ENCODE measurements at places on chromosomes 16 and 17.

GRCh38 chr16:84270531-84270930 lies 24.1 kb upstream of the WFDC1 start:
- no peak for DNase-seq

- no peak for DNase-seq
Observed at GRCh38 chr16:77376358-77376757, 58.5 kb downstream of the ADAMTS18 start.

DNA sequence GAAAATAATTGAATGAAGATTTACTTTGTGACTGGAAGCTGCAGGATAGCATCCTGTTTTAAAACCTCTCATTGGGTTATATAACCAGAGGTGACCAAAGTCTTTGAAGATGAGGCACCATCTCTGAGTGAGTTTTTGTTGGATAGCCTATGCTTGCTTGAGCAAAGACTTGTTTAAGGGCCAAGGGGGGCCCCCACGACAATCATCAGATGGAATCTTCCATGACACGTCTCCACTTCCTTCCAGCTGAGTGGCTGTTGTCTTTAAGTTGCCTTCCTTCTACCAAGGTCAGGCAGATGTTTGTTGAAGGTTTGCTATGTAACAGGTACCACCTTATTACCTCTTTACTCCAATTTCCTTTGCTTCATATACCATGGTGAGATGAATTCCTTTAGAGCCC lies 188.8 kb downstream of the PRKCA start:
- DNase-seq, result no peak

DNA sequence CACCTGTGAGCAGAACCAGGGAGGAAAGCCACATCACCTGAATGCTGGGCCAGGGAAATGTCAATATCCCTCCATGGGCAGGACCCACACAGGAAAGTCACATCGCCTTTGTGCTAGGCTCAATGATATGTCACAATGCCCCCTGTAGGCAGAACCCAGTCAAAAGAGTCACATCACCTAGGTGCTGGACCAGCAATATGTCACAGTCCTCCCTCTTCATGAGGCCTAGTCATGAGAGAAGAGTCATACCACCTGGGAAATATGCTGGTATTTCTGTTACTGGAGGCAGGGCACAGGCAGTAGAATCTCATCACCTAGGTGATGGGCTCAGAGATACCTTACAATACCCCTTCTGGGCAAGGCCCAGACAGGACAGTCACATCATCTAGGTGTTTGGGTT lies 1843.4 kb downstream of the TP53TG3F start:
- no peak for DNase-seq

- no peak for DNase-seq
Observed at GRCh38 chr16:56774016-56774680, 44.2 kb downstream of the NUP93 start.

GRCh38 chr16:7571366-7571765 lies 238.7 kb downstream of the RBFOX1 start:
- no peak for DNase-seq
